ENCODE measurements at places on chromosomes 5 and 9.

GRCh38 chr5:111254613-111255012, 30.4 kb downstream of the CAMK4 start:
- DNase-seq, result no peak

- no peak for DNase-seq
These were observed 65.8 kb upstream of the CHD1 start for GRCh38 chr5:98994611-98995010.

- DNase-seq, result no peak
These were observed 43.2 kb upstream of the RICTOR start for GRCh38 chr5:39117401-39117800.

DNA sequence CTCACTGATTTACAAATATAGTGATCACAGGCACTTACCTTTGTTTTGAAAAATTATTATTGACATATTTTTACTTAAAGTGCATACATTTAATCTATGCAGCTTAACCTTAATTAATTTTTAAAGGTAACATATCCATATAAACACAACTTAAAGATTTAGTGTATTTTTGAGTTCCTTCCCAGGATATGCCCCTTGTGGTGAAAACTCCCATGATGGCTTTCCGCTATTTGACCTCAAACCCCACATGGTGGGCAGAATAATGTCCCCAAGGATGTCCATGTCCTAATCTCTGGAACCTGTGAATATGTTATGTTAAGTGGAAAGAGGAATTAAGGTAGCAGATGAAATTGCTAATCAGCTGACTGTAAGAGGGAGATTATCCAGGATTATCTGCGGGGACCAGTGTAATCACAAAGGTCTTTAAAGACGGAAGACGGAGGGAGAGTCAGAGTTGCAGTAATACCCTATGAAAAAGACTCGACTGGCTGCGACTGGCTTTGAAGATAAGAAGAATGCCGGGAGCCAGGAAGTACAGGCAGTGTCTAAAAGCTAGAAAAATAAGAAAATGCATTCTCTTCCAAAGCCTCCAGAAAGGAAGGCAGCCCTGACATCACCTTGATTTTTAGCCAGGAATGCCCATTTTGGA, 193.9 kb downstream of the ICE1 start:
- DNase-seq, result no peak

GRCh38 chr9:1514776-1515363, 464.7 kb downstream of the DMRT2 start:
- no peak for DNase-seq

DNA sequence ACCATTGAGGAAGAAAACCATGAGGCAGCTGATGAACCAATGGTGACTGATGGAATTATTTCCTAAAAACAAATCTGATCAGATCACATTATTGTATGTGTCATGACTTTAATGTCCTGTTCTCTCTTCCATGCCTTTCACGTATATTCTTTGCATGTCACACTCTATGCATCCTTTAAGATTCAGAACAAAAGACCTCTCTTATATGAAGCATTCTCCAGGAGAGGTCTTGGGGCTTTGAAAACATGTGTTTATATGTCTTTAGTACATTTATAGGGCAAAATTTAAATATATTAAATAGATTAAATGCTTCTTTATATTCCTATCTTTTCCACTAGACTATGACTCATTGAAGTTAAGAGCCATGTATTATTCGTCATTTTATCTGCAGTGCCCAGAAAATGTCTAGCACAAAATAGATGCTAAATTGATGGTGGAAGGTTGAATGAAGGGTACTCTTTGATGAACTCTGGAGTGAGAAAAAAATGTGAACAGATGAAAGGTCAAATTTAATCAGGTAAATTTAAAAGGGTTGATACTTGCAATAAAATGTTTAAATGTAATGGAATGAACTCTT, 196.3 kb downstream of the PSAT1 start:
- DNase-seq, result no peak

GRCh38 chr9:264231-264630, 49.6 kb downstream of the DOCK8 start:
- DNase-seq, result no peak

DNA sequence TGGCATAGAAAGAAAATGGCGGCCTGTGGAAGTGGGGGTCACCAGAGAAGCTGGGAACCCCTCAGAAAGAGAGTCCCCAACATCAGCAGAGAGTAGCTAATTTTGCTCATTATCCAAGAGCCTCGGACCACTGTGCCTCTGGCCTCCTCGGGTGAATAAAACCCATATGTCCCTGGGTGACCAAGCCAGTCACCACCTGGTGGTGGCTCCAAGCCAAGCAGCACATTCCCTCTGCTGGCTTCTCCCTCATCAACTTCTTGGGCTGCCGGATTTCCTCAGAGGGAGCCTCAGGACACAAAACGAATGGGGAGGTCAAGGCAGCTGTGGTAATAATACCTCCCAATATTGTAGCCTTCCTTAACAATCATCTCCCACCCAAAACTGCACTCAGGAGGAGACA, 242.5 kb downstream of the NFIB start:
- DNase-seq, result no peak

GRCh38 chr5:181171782-181172181, 24.4 kb downstream of the OR2V2 start:
- DNase-seq, result no peak

DNA sequence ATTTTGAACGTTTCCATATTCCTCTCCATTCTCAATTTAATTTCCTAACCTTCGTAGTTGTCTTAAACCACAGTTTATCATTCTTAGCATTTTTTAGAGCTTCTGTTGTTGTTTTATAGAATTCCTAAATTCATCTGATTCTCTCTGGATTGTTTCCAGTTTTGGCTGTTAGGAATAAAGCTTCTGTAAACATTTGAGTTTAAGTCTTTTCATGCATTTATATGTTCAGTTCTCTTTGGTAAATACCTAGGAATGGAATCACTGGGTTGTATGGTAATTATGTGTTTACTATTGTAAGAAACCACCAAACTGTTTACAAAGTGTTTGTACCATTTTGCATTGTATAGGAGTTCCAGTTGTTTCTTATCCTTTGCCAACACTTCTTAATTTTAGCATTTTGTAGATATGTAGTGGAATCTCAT, 29.7 kb downstream of the GPR21 start:
- no peak for DNase-seq

DNA sequence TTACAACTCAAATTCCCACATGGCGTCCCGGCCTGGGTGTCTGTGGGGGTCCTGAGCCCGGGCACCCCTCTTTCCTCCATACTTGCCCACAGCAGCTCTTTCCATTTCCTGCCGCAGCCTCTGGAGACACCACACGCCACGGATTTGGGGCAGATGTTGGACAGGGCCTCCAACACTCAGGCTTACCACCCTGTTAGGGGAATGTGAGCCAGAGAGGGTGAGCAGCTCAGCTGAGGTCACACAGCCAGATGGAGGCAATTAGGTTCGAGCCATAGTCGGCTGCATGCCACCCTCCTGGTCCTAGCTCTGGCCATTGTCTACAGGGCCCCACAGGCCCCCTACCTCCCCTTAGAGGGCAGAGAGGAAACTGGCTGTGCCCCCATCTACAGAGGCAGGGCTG, 75.6 kb upstream of the STXBP1 start:
- no peak for DNase-seq

DNA sequence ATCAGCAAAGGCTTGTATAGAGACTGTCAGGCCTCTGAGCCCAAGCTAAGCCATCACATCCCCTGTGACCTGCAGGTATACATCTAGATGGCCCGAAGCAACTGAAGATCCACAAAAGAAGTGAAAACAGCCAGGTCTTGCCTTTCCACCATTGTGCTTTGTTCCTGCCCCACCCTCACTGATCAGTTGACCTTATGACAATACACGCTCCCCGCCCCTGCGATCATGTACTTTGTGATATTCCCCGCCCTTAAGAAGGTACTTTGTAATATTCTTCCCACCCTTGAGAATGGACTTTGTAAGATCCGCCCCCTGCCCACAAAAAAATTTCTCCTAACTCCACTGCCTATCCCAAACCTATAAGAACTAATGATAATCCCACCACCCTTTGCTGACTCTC, 18.6 kb upstream of the NPM1 start:
- no peak for DNase-seq

DNA sequence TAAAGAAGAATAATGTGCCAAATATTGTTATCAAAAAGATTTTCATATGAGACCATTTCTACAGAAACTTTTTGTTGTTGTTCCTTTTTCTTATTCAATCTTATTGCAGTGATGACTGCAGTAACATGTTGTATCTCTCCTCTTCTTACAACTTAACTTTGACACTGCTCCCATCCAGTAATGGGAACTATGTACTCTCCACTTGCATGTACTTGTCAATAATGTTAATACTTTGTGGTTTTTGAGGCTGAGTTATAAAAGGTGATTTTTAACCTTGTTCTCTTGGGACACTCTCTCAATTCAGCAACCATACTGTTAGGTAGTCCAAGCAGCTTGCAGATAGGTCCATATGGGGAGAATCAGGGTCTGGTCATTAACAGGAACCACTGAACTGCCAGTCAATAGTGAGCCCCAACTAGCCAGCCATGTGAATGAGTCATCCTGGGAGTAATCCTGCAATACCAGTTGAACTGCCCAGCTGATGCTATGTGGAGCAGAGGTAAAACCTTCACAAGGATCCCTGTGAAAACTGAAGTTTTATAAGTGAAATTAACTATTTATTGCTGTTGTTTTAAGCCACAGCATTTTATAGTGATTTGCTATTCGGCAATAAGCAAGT, 199.6 kb upstream of the DAB2 start:
- DNase-seq, result no peak

GRCh38 chr9:75914002-75914401, 23.5 kb downstream of the PCSK5 start:
- DNase-seq, result no peak

DNA sequence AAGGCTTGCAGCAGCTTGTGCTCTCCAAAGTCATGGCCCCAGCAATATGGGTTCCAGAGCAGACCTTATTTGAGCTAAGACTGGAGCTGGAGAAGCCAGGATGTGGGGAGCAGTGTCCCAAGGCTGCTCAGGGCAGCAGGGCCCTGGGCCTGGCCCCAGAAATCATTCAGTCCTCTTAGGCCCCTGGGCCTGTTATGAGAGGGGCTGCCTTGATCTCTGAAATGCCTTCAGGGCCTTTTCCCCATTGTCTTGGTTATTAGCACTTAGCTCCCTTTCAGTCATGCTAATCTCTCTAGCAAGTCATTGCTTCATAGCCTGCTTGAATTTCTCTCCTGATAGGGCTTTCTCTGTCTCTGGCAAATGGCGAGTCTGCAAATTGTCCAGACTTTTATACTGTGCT, 9.1 kb downstream of the CATSPER3 start:
- DNase-seq, result no peak

GRCh38 chr5:141966963-141967333, 2.0 kb upstream of the RNF14 start:
- no peak for DNase-seq

- DNase-seq, result no peak
These were observed 87.0 kb upstream of the TNC start for GRCh38 chr9:115204904-115205453.

DNA sequence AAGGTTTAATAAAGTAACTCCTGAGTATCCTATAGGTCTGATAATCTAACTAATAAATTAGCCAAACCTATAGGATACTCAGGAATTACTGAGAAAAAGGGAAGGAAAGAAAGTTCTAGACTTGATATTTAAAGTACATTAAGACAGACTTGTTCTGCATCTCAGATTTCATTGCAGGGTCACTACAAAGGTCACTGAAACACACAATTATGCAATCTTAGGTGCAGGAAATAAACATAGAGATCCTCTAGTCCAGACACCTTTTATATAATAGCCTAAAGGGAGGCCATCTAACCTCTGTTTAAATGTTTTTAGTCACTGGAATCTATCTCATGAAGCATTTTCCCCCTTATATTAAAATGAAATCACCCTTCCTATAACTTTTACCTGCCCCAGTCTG, 1215.7 kb downstream of the MAT2B start:
- no peak for DNase-seq

DNA sequence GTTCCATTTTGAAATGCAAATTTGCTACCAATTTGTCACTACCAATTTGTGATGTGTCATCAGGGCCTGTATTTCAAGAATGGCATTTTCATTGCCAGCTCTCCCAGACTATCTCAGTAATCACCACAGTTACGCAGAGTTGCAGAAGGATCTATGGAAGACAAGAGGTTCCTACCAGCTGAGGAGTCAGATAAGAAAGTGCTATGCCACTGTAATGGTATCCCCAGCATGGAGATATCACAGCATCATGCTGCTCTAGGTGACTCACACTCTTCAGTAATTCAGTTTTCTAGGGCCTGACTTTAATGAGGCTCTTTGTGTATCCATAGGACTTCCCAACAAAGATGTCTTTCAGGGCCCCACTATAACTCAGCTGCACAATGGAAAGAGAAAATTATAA, 490.3 kb downstream of the ARHGEF28 start:
- DNase-seq, result no peak

DNA sequence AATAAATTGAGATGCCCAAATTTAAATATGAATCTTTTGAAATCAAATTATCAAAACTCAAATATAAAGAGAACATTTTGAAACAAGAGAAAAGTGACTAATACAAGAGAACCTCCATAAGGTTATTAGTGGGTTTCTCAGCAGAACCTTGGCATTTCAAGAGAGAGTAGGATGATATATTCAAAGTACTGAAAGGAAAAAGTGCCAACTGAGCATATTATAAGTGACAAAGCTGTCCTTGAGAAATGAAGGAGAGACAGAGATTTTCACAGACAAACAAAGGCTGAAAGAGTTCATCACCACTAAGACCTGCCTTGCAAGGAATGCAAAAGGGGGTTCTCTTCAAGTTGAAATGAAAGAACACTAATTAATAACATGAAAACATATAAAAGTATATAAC, 366.0 kb downstream of the HINT1 start:
- DNase-seq, result no peak

GRCh38 chr5:6660688-6661087, 27.4 kb downstream of the SRD5A1 start:
- no peak for DNase-seq

DNA sequence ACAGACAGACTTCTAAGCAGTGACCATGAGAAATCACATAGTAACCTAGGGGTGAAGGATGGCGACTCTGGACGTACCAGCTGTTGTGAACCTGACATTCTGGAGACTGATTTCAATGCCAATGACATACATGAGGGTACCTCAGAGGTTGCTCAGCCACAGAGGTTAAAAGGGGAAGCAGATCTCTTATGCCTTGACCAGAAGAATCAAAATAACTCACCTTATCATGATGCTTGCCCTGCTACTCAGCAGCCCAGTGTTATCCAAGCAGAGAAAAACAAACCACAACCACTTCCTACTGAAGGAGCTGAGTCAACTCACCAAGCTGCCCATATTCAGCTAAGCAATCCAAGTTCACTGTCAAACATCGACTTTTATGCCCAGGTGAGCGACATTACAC, 38.0 kb upstream of the CCDC152 start:
- no peak for DNase-seq

GRCh38 chr5:91245871-91246270, 137.2 kb downstream of the ARRDC3 start:
- DNase-seq, result no peak
